MCF 10A (cell line): ENCODE measurements at places on chromosomes 2 and 18. TPM values are rescaled to one million over a fixed set of nuclear protein-coding genes. Genes with fewer than 3 reads are reported as not detected.

The DQX1 gene
- 4.3 and 4.7 TPM in 2 replicates for total RNA-seq

The DLGAP1 gene
- total RNA-seq: not detected in 2 replicates

The CTAGE1 gene
- total RNA-seq: not detected in 2 replicates

The FBXO41 gene
- 3.7 and 4.4 TPM in 2 replicates for total RNA-seq

The OTX1 gene
- 1.4 and 2.2 TPM in 2 replicates for total RNA-seq

The FSHR gene
- not detected in 2 replicates for total RNA-seq

The COLEC11 gene
- total RNA-seq: not detected in 2 replicates

The EFHD1 gene
- total RNA-seq: not detected in 2 replicates

The ACVR1C gene
- 0.12 and 0.17 TPM in 2 replicates for total RNA-seq

The CHRND gene
- total RNA-seq: not detected in 2 replicates

The ACSL3 gene
- total RNA-seq: 183 and 203 TPM in 2 replicates

DNA sequence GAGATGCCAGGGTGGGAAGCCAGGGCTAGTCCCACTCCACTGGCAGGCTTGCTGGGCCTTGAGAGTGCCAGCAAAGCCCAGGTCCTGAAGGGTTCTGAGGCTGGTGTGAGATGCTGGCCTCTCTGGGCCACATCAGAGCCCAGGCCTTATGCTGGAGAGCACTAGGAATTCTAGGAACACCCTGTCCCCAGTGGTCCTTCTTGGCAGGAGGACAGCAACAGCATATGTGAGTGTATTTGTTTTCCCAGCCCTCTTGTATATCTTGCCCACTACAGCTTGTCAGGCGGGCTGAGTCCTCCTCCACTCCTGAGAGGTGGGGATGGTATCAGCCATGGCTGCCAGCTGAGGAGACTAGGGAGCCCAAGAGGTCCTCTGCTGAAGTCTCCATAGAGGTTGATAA, 327.0 kb downstream of the PDE11A start:
- H3K27ac ChIP-seq: no peak overlapping the region
- H3K27me3 ChIP-seq: no peaks in the 10 kb centered on the region
- H3K36me3 ChIP-seq: no peaks in the 10 kb centered on the region
- H3K4me3 ChIP-seq: no peak overlapping the region
- no peaks in the 10 kb centered on the region for H3K4me1 ChIP-seq

GRCh38 chr2:221001381-221001801, 570.7 kb downstream of the EPHA4 start:
- no peaks in the 10 kb centered on the region for H3K36me3 ChIP-seq
- no peak overlapping the region for H3K4me3 ChIP-seq
- no peaks in the 10 kb centered on the region for H3K27me3 ChIP-seq
- no peak for DNase-seq
- H3K4me1 ChIP-seq: no peaks in the 10 kb centered on the region

GRCh38 chr18:24659827-24660720, 199.6 kb downstream of the HRH4 start:
- H3K27ac ChIP-seq: no peak overlapping the region
- peaks cover 29% of the 10 kb centered on the region for H3K27me3 ChIP-seq
- no peak overlapping the region for H3K4me3 ChIP-seq
- H3K36me3 ChIP-seq: no peaks in the 10 kb centered on the region
- H3K4me1 ChIP-seq: no peaks in the 10 kb centered on the region
- no peak for DNase-seq

GRCh38 chr2:19673213-19673791, 228.5 kb downstream of the TTC32 start:
- H3K4me1 ChIP-seq: no peaks in the 10 kb centered on the region
- H3K36me3 ChIP-seq: no peaks in the 10 kb centered on the region
- H3K27ac ChIP-seq: no peak overlapping the region
- peak; percentile 20 for DNase-seq
- H3K27me3 ChIP-seq: no peaks in the 10 kb centered on the region

DNA sequence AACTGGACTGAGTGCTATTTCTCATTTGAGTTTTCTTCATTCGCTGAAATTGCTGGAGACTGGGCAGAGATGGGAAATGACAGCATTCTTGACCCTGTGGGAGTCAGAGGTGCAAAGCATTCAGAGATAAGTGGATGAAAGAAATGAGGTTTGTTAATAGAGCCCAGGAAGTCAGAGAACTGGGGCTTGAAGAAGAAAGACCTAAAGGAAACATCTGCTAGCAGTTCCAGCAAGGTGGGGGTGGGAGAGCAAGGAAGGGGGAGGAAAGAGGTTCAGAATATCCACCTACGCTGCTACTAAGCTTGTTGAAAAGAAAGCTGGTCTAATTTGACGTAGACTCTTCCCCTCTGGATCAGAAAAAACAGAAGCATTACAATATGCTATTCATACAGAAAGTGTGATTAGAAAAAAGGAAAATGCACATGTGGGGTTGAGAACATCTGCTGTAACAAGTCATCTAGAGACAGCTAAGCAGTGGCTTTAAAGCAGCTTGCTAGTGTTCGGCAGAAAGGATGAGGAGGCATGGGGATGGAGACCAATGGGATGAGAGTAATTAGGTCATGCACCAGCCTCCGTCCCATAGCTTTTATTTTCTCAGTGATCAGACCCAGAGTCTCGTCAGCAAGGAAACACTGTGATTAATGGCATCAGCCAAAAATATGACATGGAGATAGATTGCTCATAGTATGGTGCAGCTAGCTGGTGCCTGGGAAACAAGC, 29.7 kb downstream of the NAB1 start:
- H3K4me3 ChIP-seq: no peak overlapping the region
- H3K4me1 ChIP-seq: peaks cover 18% of the 10 kb centered on the region
- DNase-seq: no peak
- H3K27ac ChIP-seq: peak overlapping the region; percentile 6

DNA sequence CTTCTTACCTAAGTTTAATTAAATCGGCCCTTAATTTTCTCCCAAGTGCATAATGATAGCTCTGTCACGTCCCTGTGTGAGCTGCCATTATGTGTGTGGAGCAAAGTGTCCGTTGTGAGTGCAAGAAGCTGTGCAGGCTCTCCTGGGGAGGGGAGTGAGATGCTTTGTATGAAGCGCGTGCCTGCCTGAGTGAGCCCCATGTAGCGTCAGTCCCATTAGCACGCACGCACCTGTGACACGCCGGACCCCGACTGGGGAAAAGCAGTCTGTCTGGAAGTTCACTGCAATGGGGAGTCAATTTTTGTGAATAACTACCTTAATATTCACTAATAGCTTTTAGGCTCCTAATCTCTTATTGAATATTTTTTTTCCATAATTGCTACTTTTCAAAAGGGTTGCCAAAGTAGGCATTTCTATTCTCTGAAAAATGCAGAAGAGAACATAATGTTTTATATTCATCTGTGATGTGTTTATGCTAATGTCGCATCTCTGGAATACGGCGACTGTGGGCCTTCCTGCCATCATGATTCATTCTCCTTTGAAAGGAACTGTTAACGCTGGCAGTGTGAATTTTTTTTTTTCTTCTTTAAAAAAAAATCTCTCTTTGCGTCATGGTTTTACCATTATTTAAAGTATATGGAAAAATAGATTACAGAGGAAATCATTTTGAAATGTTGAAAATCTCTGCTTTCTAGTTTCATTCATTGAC, 157.7 kb downstream of the COL4A4 start:
- DNase-seq: no peak
- H3K4me1 ChIP-seq: no peaks in the 10 kb centered on the region
- H3K36me3 ChIP-seq: no peaks in the 10 kb centered on the region
- H3K4me3 ChIP-seq: no peak overlapping the region

- H3K4me3 ChIP-seq: no peak overlapping the region
- no peaks in the 10 kb centered on the region for H3K27me3 ChIP-seq
- no peaks in the 10 kb centered on the region for H3K36me3 ChIP-seq
Measured at GRCh38 chr2:215937190-215937589, 76.2 kb downstream of the MREG start.

DNA sequence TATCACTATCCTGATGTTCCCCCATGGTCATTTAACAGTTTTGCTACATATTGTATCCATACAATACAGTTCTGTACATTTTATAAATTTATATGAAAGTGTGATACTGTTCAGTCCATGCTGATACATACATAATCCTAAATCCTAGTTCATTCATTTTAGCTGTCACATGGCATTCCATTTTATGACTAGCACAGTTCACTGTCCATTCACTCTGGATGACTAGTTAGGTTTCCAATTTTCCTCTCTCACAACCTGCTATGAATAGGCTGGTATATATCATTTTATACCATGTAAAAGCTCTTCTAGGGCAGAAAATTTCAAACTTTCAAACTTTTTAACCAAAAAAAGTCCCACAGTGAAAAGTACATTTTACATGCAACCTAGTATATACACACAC, 15.2 kb downstream of the SMAD2 start:
- no peak overlapping the region for H3K27ac ChIP-seq
- DNase-seq: no peak
- no peak overlapping the region for H3K4me3 ChIP-seq
- peaks cover 50% of the 10 kb centered on the region for H3K4me1 ChIP-seq

- H3K4me1 ChIP-seq: peaks cover 6% of the 10 kb centered on the region
- DNase-seq: no peak
- no peak overlapping the region for H3K27ac ChIP-seq
- no peaks in the 10 kb centered on the region for H3K27me3 ChIP-seq
- H3K4me3 ChIP-seq: no peak overlapping the region
Measured at GRCh38 chr2:234051374-234052070, 1.0 kb downstream of the SPP2 start.

- peaks cover 6% of the 10 kb centered on the region for H3K36me3 ChIP-seq
- H3K4me3 ChIP-seq: no peak overlapping the region
- no peak overlapping the region for H3K27ac ChIP-seq
- no peaks in the 10 kb centered on the region for H3K27me3 ChIP-seq
- DNase-seq: no peak
- H3K4me1 ChIP-seq: peaks cover 7% of the 10 kb centered on the region
Measured at GRCh38 chr2:152815634-152816257, 97.3 kb downstream of the ARL6IP6 start.

GRCh38 chr2:115414466-115414865, 972.0 kb downstream of the DPP10 start:
- no peak overlapping the region for H3K4me3 ChIP-seq
- no peaks in the 10 kb centered on the region for H3K36me3 ChIP-seq
- no peak overlapping the region for H3K27ac ChIP-seq
- peak; percentile 62 for DNase-seq
- no peaks in the 10 kb centered on the region for H3K27me3 ChIP-seq

- peaks cover 6% of the 10 kb centered on the region for H3K36me3 ChIP-seq
- peak; percentile 95 for DNase-seq
- H3K27me3 ChIP-seq: no peaks in the 10 kb centered on the region
Measured at GRCh38 chr2:28274911-28275685, 117.6 kb upstream of the FOSL2 start.

DNA sequence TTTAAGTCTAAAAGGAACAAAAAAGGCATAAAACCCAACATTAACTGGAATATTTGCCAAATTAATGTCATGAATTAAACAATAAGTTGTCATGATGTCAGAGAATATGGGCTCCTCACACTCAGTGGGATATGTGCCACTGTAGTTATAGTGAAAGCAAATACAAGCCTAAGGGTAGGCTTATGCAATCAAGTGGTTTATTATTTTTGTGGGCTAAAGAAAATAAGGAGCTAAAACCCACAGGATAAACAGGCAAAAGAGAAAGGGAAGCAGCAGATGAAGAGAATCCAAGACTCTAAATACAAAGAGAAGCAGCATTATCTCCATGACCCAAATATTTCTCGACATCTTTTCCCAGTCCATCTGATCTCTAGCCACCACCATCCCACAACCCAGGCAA, 17.5 kb downstream of the YWHAQ start:
- no peak overlapping the region for H3K4me3 ChIP-seq
- H3K36me3 ChIP-seq: peaks cover 13% of the 10 kb centered on the region
- peak; percentile 81 for DNase-seq
- peak overlapping the region; percentile 40 for H3K27ac ChIP-seq

DNA sequence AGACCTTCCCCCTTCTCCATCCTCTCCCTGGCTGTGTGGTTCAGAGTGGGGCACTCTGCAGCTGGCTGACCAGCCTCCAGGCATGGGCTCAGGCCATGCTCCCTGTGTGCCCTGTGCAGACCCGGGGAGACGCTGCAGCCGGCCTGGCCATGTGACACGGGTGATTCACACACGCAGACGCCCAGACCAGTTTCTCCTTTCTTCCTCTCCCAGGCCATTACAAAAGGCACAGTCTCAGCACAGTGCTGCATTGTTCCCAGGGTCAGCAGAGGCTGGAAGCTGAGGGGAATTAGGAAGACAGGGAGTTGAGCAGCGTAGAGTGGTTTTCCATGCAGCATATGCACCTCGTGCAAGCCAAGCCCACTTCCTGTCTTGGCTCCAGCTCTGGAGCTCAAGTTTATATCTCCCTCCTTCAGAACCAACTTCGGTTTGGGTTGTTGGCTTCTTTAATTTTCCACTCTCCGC, 288.5 kb downstream of the TNS1 start:
- no peak overlapping the region for H3K4me3 ChIP-seq
- H3K27me3 ChIP-seq: peaks cover 29% of the 10 kb centered on the region
- H3K4me1 ChIP-seq: no peaks in the 10 kb centered on the region
- no peak overlapping the region for H3K27ac ChIP-seq

DNA sequence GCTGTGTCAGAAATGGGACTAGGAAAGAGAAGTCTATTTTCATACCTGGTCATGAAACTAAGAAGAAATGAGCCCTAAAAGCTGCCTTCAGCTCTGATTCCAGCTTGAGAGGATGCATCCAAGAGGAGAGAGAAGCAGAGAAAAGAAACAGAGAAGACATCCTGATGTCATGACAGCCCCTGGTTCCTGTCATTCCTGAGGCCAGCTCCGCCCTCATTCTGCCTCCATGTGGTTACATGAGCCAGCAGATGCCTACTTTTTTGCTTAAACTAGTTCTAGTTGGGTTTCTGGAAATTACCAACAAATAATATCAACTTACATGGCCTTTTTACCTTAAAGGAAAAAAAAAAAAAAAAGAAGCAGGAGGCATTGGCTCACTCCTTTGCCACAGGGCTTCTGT, 14.1 kb upstream of the ACKR3 start:
- no peak for DNase-seq
- no peak overlapping the region for H3K4me3 ChIP-seq
- no peaks in the 10 kb centered on the region for H3K4me1 ChIP-seq
- H3K27ac ChIP-seq: no peak overlapping the region
- H3K36me3 ChIP-seq: no peaks in the 10 kb centered on the region

DNA sequence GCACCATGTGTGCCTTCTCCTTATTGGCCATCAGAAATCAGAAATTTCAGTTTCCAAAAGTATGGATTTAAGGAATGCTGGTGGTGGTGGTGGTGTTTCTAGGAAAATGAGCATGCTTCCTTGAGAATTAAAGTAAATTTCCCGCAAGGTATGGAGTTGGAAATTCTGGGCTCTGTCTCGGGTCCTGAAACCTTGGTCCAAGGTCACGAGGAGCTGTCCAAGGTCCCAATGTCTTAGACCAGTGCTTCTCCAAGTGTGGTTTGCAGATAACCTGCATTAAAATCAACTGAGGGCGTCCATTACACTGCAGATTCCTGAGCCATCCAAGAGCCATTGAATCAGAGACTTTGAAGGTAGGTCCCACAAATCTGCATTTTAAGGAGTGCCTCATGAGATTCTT, 210.9 kb upstream of the PKDCC start:
- no peak overlapping the region for H3K4me3 ChIP-seq
- no peaks in the 10 kb centered on the region for H3K36me3 ChIP-seq
- H3K27me3 ChIP-seq: peaks cover 63% of the 10 kb centered on the region
- peak; percentile 66 for DNase-seq

DNA sequence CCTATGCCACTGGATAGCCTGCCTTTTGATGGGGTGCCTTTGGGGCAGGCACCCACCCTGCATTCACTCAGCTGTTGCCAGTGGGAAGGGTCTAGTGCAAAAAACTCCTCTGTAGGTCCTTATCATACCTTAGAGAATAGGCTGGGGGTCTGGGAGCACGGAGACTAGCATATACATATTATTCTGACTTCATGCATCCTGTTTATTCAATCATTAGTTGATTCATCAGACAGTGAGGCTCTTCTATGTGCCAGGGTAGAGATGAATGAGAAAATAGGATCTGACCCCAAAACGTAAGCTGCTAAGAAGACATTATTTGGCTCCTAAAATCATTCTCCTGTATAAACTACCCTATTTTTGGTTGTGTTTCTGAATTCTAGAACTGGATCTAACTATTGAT, 153.3 kb downstream of the TPGS2 start:
- DNase-seq: no peak
- H3K4me1 ChIP-seq: peaks cover 28% of the 10 kb centered on the region
- no peak overlapping the region for H3K27ac ChIP-seq
- no peaks in the 10 kb centered on the region for H3K27me3 ChIP-seq
- no peak overlapping the region for H3K4me3 ChIP-seq
